Sigmoid colon (tissue), 7 donors: ENCODE measurements at places on chromosomes 6 and 20. TPM values are rescaled to one million over a fixed set of nuclear protein-coding genes. Genes with fewer than 3 reads are reported as not detected.
A peak's percentile ranks its signal among the peaks of the same experiment; 100 is the strongest.

- no peak for DNase-seq
- no peaks in the 10 kb centered on the region for H3K27me3 ChIP-seq
- no peak overlapping the region for H3K27ac ChIP-seq
- H3K4me3 ChIP-seq, result no peak overlapping the region
- H3K4me1 ChIP-seq, result no peaks in the 10 kb centered on the region
These were observed 43.3 kb upstream of the SCGN start for GRCh38 chr6:25608558-25609174.

GRCh38 chr6:149988550-149989346 is 25.0 kb downstream of the ULBP1 start:
- H3K27ac ChIP-seq, result no peak overlapping the region
- H3K27me3 ChIP-seq, result peaks cover 95% of the 10 kb centered on the region
- H3K4me3 ChIP-seq, result no peak overlapping the region
- H3K36me3 ChIP-seq, result no peaks in the 10 kb centered on the region

The ID4 gene
- total RNA-seq, result 8.1 TPM

- peaks cover 48% of the 10 kb centered on the region for H3K4me1 ChIP-seq
- peaks cover 41% of the 10 kb centered on the region for H3K36me3 ChIP-seq
- DNase-seq, result no peak
- no peaks in the 10 kb centered on the region for H3K27me3 ChIP-seq
- peak overlapping the region; percentile 98 for H3K27ac ChIP-seq
These were observed 1.5 kb downstream of the RXRB start for GRCh38 chr6:33198853-33199436.

DNA sequence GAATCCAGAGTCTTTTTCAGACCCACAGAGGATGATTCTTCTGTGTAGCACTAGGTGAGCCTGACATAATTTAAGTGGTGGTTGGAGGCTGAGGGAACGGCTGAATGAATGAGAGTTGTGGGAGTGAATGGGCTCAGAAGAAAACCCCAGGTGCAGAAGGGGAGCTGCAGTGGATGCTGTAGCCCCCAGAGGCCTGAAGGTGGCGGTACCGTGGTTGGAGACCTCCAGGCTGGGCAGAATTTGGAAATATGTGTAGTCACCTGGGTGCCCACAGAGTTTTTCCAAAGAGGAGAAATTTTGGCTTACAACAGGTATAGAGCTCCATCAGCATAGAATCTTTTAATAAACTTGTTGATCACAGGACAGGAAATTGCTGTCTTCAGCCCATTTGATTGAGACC is 6.5 kb upstream of the RAET1G start:
- no peak for DNase-seq
- peaks cover 36% of the 10 kb centered on the region for H3K27me3 ChIP-seq
- H3K4me3 ChIP-seq, result no peak overlapping the region
- H3K27ac ChIP-seq, result no peak overlapping the region
- H3K4me1 ChIP-seq, result no peaks in the 10 kb centered on the region

- peaks cover 33% of the 10 kb centered on the region for H3K27me3 ChIP-seq
- no peaks in the 10 kb centered on the region for H3K36me3 ChIP-seq
- H3K4me1 ChIP-seq, result no peaks in the 10 kb centered on the region
These were observed 38.5 kb downstream of the KCNQ2 start for GRCh38 chr20:63433756-63434531.

The ANKRD66 gene
- not detected for total RNA-seq

GRCh38 chr20:3027987-3028386 is 15.4 kb upstream of the GNRH2 start:
- no peaks in the 10 kb centered on the region for H3K4me1 ChIP-seq
- no peak overlapping the region for H3K4me3 ChIP-seq
- H3K36me3 ChIP-seq, result peaks cover 38% of the 10 kb centered on the region
- H3K27me3 ChIP-seq, result no peaks in the 10 kb centered on the region

The BANF2 gene
- not detected for total RNA-seq

DNA sequence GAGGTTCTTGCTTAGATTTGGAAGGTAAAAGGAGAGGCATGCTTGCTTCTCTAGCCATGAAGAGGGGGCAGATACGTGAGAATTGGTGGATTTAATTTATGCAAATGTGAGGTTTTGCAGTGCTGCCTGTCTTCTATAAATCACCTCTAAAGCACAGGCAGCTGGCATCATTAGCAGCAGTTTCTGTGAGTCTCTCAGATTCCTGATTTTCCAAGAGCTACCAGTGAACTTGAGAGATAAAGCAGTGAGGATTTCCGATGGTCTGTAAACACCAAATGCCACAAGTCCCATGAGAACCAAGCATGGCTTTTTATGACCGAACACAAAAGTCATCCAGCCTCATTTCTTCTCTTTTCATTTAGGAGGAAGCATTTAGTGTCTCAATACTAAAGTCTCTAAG is 3.2 kb upstream of the SIRPB2 start:
- H3K4me3 ChIP-seq, result no peak overlapping the region
- DNase-seq, result no peak
- no peak overlapping the region for H3K27ac ChIP-seq
- H3K36me3 ChIP-seq, result no peaks in the 10 kb centered on the region
- H3K4me1 ChIP-seq, result no peaks in the 10 kb centered on the region

The ARG1 gene
- not detected for total RNA-seq

The PSORS1C2 gene
- total RNA-seq, result not detected

DNA sequence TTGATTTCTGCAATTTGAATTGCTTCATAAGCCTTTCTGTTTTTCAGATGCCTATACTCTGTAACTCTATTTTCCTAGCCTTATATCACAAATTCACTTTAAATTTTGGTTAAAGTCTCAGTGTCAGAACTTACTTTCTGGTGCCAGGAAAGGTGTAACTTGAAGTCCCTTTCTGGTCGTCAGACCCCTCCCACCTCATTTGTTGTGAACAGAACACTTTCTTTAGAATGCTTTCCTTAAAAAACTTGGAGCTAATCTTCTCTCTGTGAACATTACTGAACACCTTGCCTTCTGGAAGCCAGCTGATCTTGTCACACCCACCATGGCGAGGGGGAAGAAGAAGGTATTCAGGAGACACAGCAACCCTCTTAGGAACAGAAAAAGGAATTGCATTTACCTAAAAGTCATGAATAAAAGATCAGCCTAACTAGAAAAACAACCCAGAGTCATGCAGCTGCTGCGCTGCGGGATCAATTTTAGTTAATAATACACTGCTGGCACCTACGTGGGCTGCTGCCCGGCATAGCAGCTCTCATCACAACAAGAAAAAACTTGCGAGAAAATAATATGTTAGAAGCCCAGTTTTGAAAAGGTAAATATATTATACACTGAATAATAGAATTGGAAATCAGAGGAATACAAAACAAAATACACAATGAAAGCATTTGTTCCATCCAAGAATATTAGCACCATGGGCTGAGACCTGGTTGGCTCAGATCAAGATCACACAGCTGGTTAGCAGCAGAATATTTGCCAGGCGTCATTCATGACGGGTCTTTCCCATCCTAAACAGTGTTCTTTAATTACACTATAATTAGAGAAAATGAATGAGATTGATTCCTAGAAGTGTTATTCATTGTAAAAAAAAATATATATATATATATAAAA is 5.8 kb upstream of the FAM217A start:
- no peak overlapping the region for H3K4me3 ChIP-seq
- no peaks in the 10 kb centered on the region for H3K27me3 ChIP-seq
- DNase-seq, result no peak
- no peaks in the 10 kb centered on the region for H3K36me3 ChIP-seq
- H3K4me1 ChIP-seq, result no peaks in the 10 kb centered on the region

The TGM2 gene
- 14.8 TPM for total RNA-seq

The VSX1 gene
- total RNA-seq, result not detected

DNA sequence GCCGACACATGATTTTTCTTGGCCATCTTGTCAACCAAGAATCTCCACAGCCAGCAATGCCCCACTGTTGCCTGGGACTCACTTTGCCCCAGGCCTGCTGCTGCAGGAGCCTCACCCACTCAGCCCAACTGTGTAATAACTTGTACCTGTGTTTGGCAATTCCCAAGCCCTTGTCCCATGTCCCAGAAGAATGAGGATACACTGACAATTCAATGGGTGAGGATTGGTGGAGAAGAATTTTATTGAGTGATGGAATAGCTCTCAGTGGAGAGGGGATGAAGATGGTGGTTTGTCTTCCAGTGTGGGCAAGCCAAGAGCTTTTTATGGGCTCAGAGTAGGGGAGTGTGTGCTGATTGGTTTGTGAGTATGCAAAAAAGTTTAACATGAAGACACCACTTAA is 861.9 kb downstream of the TFAP2A start:
- H3K27me3 ChIP-seq, result no peaks in the 10 kb centered on the region
- no peak overlapping the region for H3K4me3 ChIP-seq
- no peak for DNase-seq
- H3K4me1 ChIP-seq, result no peaks in the 10 kb centered on the region
- H3K27ac ChIP-seq, result no peak overlapping the region

The BTN1A1 gene
- not detected for total RNA-seq

The SIRPB2 gene
- total RNA-seq, result 8.2 TPM

DNA sequence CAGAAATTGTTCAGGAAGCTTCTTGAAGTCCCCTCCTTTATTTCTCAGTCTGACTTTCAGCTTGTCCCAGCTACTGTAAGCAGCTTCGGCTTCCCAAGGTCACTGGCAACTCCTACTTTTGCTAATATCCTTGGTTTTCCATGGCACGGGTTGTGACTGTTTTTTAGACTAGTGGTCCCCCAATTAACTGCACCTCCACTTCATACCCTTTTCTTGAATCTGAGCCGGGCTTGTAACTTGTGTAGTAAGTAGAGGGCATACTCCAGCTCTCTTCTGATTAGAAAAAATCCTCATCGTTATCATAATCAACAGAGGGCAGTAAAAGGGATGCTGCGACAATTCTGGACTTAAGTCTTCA is 162.3 kb upstream of the TNFAIP3 start:
- H3K27me3 ChIP-seq, result no peaks in the 10 kb centered on the region
- no peak overlapping the region for H3K4me3 ChIP-seq

- no peaks in the 10 kb centered on the region for H3K36me3 ChIP-seq
- no peaks in the 10 kb centered on the region for H3K4me1 ChIP-seq
- DNase-seq, result no peak
These were observed 134.4 kb upstream of the HMGCLL1 start for GRCh38 chr6:55713436-55713835.

DNA sequence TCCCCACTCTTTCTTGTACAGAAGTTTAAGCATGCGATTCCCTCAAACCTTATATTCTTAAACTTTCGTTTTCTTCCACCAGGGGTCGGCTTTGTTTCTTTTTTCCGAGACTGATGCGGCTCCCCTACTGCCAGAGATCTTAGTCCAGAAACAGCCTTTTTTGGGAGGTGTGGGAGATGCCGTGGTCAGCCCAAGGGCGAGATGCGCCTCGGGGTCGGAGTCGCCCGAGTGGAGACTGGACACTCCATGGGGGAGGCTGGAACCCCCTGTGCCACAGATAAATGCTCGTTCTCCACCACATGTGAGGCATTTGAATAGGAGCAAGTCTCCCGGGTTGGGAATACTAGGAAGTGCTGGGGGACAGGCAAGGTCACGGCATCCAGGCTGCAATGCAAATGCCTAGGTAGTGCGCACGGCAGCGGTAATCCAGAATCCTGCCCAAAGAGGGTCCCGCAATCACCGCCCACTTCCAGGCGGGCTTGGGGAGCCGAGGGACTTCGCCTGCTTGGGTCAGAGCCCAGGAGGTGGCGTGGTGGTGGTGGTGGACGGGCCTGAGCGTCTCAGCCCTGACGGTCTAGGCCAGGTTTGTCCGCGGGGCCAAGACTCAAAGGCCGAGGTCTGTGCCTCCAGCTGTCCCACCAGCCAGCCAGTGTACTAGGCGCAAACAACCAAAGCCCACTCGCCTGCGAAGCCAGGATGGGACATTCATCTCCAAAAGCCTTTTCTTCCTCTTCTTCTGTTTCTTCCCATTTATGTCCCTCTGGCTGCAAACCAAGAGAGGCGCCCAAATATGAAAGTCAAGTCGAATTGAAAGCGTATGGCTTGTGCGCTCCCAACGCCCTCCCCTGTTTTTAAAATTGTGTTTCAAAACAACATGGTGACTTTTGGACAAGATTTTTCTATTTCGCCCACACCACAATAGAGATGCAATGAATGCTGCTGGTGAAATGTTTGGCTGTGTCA is 39.3 kb upstream of the OSTM1 start:
- no peak for DNase-seq
- H3K4me1 ChIP-seq, result no peaks in the 10 kb centered on the region
- H3K4me3 ChIP-seq, result peak overlapping the region; percentile 38
- H3K27ac ChIP-seq, result no peak overlapping the region
- H3K27me3 ChIP-seq, result peaks cover 40% of the 10 kb centered on the region

DNA sequence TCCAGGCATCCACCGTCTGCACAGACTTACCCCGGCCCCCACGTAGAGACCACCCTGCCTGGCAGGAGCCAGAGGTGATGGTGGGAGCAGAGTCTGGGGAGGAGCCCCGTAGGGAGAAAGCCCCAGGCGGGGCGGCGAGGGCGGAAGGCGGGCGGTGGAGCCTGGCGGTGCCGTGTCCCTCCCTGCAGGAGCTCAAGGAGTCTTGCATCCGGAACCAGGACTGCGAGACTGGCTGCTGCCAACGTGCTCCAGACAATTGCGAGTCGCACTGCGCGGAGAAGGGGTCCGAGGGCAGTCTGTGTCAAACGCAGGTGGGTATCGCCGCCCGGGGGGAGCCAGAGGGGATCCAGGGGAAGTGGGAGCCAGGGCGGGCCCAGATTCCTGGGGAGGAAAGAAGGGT is 6.0 kb downstream of the CLPSL1 start:
- H3K4me3 ChIP-seq, result no peak overlapping the region
- peaks cover 19% of the 10 kb centered on the region for H3K27me3 ChIP-seq
- no peaks in the 10 kb centered on the region for H3K36me3 ChIP-seq
- no peak overlapping the region for H3K27ac ChIP-seq
- no peak for DNase-seq
- no peaks in the 10 kb centered on the region for H3K4me1 ChIP-seq

- H3K27me3 ChIP-seq, result peaks cover 19% of the 10 kb centered on the region
- H3K27ac ChIP-seq, result no peak overlapping the region
- H3K36me3 ChIP-seq, result no peaks in the 10 kb centered on the region
- DNase-seq, result no peak
These were observed 29.8 kb downstream of the ARHGAP40 start for GRCh38 chr20:38631155-38632022.

The GID8 gene
- 36.5 TPM for total RNA-seq

GRCh38 chr6:164075981-164076615 is 661.6 kb downstream of the QKI start:
- no peak overlapping the region for H3K4me3 ChIP-seq
- no peaks in the 10 kb centered on the region for H3K4me1 ChIP-seq
- DNase-seq, result no peak
- H3K36me3 ChIP-seq, result no peaks in the 10 kb centered on the region
- no peaks in the 10 kb centered on the region for H3K27me3 ChIP-seq

DNA sequence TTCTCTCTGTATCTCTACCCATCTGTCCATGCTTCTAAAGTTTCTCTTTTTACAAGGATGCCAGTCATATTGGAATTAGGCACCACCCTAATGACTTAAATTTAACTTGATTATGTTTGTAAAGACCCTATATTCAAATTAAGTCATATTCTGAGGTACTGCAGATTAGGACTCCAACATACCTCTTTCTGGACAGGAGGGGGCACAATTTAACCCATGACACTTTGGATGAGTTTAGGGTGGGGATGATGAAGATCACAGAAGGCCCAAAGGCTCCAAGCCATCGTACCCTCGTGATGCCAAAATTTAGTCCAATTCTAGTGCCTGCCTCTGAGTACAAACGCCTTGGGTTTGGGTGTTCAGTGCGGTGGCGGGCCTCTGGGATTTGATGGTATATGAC is 15.0 kb upstream of the NKX2-2 start:
- no peaks in the 10 kb centered on the region for H3K36me3 ChIP-seq
- DNase-seq, result no peak
- no peak overlapping the region for H3K4me3 ChIP-seq
- H3K4me1 ChIP-seq, result no peaks in the 10 kb centered on the region
